ENCODE measurements at places on chromosomes 7 and 10.

- no peak for DNase-seq
Observed at GRCh38 chr7:46960970-46961369, 620.9 kb downstream of the TNS3 start.

DNA sequence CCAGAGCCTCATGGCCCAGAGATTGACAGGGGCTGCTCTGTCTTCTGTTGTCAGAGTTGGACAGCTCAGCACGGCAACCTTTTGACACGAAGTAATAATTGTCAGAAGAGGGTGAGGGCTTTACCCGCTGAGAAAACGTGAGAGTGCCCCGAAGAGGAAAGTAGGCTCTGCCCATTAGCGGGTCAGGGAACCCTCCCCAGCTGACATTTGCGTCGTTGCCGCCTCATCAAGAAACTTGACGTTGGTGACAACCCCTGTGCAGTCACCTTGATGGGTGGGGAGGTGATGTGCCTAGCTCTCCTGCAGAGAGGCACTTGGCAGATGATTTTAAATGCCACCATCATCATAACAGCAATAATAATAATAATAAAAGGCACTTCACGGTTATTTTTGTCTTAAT lies 202.1 kb downstream of the USP6NL start:
- no peak for DNase-seq

DNA sequence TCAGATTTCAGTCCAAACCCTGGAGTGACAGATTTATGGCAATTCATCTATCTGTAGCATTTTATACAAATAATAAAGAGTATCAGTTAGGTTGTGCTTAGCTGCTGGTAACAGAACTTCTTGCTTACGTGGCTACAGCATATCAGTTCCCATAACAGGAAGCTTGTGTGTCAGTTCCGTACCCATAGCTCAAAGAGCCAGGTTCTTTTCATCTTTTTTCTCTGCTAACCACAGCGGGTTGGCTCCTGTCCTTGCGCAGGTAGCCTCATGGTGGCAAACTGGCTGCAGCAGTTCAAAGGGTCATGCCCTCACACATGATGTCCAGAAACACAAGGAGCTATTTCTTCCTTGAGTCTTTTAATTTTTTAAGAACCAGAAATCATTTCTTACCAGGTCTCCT lies 1041.8 kb downstream of the GATA3 start:
- DNase-seq = no peak

DNA sequence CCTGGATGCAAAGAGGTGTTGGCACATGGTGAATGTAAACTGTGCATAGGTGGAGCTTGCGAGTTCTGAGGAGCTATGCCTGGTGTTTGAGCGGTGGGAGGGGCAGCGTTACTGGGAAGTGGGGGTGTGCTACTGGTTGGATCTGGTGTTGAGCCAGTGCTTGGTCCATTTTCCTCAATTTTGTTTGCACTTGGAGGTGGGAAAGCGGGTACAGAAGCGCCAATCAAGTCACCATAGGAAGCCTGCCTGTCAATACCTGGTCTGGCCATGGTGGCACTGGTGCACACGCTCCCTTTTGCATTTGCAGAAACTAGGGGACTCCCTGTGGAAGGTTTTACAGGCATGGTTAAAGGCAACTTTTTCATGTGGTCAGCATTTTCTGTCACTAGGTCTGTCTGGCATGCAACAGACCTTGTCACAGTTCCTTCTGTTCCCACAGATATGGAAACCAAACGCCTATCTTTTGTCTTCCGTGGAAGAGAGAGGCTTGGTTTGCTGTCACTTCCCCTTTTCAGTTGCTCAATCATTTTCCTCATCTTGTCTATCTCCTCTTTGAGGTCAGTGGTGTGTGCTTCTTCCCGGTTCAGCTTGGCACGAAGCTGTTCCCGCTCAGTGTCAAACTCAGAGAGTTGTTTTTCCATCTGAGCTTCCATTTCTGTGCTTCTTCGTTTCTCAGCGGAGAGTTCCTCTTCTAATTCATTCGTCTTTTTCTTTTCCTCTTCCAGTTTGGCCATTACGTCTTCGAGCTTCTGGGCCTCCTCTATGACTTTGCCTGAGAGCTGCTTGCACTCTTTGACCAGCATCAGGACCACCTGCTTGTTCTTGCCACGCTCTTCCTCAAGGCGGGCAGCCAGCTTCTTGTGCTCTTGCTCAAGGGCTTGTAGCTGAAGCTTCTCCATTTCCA lies 81.1 kb downstream of the CTTNBP2 start:
- DNase-seq = peak; percentile 99

DNA sequence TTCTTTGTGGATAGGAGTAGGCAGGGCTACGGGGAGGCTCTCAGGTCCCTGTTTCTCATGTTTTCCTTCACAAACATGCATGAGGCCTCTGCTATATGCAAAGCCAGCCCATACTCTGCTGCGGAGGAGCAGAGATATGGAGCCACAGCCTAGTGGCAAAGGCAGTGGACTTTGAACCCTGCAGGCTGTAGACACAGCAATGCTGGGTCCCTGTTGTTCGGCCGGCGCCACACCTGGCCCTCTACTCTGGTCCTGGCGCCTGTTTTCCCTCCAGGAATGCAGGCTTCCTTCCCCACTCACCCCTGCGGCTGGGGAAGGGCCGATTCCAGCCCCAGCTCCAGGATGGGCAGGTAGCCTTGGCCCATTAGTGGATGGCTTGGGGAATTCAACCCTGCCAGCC lies 11.5 kb downstream of the CLRN3 start:
- DNase-seq = no peak

DNA sequence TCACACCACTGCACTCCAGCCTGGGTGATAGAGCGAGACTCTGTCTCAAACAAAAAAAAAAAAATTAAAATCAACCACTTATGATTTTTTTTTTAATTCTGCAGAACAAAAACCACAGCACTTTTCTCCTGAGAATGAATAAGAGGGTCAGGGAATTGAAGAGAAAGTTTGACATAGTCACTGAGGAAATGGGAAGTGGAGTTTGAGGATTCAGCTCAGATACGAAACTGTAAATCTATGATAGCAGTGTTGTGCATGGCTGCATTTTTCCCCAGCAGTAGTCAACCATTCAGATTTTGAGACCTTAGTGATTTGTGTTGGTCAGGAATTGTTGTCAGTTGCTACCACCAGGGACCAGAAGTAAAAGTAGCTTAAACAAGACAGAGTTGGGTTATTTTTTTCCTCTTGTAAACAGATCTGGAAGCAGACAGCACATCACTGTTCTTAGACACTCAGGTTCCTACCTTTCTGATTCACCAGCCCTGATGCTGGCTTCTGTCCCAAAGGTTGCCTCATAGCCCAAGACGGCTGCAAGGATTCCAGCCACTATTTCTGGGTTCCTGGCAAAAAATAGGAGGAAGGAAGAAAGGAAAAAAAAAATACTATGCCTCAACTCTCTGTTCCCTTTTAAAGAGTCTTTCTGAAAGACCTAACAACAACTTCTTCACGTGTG lies 20.1 kb downstream of the PILRA start:
- no peak for DNase-seq

GRCh38 chr7:42222891-42223290 lies 14.1 kb downstream of the GLI3 start:
- DNase-seq = no peak

DNA sequence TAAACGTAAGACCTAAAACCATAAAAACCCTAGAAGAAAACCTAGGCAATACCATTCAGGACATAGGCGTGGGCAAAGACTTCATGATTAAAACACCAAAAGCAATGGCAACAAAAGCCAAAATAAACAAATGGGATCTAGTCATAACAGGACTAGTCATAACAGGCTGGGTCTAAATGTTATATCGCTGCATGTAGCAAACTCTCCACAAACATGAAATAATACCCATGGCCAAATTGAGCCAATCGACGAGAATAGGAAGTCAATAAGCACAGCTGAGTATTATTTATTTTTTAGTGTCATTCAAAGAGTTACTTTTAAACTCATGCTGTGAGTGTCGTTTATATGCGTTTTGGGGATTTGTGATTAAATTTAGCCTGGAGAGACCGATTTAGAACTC lies 225.1 kb downstream of the TFEC start:
- DNase-seq = no peak

- DNase-seq = no peak
Observed at GRCh38 chr7:128110641-128111364, 79.6 kb upstream of the LRRC4 start.

GRCh38 chr10:124622158-124622557 lies 122.0 kb downstream of the FAM53B start:
- DNase-seq = no peak

GRCh38 chr10:35502692-35503091 lies 102.4 kb upstream of the GJD4 start:
- DNase-seq = no peak

DNA sequence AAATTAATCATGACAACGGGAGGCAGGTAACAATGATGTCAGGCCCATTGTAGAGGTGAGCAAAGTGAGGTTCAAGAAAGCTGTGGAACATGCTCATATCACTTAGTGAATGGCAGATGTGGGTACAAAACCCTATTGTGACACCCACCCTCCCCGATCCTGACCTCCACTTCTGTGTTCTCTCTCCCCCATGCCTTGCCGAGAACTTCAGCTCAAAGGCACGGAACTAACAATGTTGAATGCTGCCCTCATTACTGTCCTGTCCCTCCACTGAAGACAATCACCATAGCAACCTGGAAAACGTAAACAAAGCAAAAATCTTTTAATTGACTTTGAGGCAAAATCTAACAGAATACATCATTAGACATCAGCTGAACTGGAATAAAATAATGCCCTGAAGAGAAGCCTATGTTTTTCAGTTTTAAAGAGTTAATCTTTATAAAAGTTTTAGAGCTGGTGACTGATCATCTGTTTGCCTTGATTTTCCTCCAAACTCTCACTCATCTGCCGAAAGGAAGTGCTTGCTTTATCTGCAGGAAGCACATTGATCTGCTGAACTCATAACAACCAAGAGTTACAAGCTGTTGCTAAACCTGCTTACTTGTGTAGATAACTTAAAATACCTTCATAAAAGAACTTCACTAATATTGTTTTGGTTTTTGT lies 133.6 kb downstream of the CUBN start:
- DNase-seq = peak; percentile 95

DNA sequence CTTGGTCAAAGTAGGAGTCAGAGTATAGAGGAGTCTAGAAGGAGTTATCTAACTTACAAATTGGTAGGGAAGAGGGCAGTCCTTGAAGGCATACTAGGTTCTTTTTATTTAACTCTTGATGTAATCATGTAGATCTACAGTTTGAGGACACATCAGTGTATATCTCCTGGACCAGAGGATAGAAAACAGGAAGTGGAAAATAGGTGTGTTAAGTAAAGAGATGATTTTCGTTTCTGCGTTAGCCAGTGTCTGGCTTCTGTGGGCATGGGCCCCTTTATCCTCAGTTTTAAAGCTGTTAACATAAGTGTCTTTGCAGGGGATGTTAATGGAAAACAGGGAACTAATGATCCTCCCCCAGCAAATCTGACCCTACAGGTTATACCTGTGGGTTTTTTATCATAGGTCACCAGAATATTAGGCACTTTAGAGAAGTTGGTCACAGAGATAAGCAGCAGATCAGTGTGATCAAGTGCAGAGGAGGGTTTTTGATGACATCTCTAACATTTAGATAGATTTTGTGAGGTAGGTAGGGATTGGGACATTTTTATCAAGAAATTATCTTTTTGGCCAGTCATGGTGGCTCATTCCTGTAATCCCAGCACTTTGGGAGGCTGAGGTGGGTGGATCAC lies 58.6 kb upstream of the PRSS1 start:
- DNase-seq = peak; percentile 39

DNA sequence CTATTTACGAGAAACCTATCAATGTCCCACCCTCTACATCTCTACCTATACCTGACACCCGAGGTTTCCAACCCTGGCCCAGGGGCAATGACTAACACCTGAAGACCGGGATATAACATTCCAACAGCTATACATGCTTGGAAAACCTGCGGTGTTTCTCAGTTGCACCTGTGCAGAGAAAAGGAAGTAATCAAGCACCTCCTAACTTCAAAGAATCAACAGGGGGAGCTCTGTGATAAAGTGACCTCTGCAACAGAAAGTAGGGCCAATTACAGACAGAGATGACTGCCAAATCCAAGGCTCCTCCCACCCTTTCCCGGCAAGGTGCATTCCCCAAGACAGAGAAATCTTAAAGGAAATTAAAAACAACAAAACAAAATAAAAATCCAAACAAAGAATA lies 41.3 kb downstream of the CCDC6 start:
- DNase-seq = peak; percentile 69

GRCh38 chr7:6271694-6272440 lies 557 bp downstream of the CYTH3 start:
- DNase-seq = peak; percentile 36

DNA sequence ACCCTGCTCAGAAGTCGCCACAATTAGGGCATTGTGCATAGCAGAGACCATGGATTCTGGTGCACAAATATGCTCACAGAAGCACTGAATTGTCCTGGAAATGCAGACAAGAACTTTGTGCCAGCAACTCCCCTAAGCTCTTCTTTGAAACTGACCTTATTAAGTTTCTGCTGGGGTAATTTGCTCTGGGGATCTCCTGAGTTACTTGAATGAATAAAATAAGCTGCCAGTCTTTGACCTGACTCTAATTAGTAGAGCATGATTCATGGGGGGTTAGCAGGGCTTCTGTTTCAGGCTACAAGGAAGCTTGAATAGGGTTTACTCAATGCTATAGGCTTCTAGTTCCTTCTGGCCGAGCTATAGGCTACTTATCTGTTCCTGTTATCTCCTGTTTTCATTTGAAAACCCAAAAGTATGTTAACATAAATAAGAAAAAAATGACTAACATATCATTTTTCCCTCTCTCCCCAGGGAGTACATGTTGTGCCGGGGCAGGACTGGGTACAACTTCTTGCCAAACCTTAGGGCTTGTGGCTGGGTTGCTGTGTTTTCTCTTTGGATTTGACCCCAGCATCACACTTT lies 169.0 kb upstream of the TMEM229A start:
- DNase-seq = no peak

GRCh38 chr7:73397521-73398281 lies 35.9 kb upstream of the FZD9 start:
- peak; percentile 13 for DNase-seq

- no peak for DNase-seq
Observed at GRCh38 chr10:30051220-30051619, 8.2 kb downstream of the JCAD start.

DNA sequence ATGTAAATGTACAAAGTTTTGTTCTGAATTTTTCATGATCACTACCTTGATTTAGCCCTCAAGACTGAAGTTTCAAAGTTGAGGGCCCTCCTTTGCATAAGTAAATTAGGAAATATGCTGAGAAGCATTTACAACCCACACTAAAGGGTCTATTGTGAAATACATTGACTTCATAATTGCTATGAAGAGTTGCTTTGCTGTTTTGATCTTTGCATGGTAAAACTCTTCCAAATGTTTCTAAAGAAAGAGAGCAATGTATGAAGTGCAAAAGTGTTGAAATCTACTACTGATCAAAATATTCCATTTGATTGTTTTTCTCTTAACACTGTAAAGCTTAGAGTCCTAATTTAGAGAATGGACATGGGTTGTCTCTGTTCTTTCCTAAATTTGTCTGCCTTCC lies 77.2 kb downstream of the C7orf25 start:
- no peak for DNase-seq

- peak; percentile 49 for DNase-seq
Observed at GRCh38 chr10:117425974-117426566, 50.8 kb upstream of the PDZD8 start.

DNA sequence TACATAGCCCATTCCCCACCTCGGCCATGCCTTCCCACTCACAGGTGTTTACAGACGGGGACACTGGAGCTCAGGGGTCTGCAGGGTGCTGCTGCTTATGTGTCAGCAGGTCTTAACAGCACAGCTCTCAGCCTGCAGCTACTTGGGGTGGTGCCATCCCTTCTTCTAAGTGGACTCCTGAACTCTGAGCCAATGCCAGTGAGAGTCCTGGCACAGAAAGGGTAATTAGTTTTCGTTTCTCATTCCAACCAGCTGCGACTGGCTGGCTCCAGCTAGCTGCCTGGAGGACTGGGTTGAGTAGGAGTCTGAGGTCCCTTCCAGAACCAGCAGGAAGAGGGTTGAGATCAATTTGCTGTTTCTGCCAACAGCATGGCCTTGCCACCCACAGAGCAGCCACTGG lies 88.3 kb upstream of the AGK start:
- DNase-seq = no peak
